ENCODE measurements at places on chromosomes 2 and 18.

GRCh38 chr2:238996331-238997136 lies 148.6 kb downstream of the TWIST2 start:
- DNase-seq, result no peak

DNA sequence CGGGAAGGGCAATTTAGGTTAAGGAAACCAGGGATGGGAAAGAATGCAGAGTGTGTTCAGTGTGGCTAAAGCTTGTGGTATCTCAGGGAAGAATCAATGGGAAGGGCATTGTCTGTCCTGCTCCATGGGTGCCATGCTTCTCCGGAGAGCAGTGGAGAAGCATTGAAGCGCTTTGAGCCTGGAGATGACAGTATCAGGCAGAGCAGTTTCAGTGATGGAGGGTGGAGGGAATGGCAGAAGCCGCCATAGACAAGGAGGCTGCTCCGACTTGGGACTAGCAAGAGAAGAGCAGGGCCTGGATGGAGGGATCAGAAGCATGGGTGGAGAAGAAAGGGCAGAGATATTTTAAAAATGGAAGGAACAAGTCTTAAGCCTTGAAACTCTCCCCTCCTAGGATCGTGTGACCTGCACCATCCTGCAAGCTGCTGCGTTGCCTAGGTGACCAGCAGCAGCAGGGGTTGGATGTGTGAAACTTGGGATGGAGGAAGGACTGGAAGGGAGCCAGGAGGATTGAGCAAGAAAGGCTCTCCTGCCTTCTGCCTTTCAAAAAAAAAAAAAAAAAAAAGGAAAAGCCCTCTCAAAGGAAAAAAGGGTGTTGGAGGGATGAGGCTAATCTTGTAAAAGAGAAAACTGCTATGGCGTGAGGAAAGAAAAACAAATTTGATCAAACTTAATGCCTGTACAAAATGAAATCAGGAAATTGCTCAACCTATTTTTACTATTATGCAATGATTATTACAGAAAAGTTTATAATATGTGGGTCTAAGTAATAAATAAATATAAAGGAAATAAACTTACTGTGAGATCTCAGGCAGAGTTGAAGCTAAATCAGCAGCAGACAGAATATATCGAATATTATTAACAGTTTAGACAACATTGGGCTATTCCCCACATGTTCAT lies 493.8 kb upstream of the NRP2 start:
- DNase-seq, result no peak

DNA sequence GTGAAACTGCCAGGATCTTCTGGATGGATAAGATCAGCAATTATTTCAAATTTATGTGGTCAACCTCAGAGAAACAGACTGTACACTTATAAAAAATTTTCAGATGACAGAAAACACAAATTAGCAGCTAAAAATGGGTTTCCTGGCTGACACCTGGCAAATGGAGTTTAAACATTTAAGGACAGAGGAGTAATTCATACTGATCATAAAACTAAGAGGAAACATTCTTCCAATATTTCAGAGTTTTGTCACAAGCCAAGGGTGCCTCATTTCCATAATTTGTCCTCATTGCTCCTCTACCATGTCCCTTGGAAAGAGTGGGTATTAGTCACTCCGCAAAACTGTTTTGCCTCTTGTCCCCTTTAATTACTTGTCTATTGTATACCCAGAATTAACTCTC lies 70.2 kb downstream of the TMEFF2 start:
- DNase-seq, result no peak

DNA sequence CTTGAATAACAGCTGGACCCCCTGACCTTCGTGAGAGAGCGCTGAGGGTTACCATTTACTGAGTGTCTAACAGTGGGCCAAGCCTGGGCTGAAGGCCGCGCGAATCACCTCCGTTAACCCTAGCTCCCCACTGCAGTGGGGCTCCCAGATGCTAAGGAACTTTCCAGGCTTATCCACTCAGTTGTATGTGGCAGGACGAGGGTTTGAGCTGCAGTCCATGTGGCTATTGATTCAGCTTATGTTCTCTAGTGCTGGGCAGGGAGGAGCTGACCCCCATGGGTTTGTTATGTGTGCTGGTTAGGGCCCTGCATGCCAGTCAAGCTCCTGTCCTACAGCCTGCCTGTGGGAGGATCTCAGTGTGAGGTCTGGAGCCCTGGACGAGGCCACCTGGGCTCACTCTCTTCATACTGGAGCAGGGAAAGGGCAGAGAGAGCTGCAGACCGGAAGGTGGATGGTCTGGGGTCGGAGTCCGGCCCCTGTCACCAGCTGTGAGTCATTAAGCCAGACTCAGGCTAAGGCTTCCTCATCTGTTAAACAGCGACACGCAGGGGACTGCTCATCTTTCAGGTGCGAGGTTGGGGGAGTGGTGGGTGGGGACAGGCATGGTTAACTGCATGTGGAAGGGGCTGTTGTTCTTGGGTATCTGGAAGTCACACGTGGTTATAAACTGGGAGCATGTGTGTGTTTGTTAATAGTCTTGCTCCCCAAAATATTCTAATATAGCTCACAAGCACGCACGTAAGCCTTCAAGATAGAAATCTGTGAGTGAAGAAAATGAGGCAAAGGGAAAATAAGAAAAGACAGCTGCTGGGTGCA lies 6.6 kb downstream of the PSD4 start:
- no peak for DNase-seq

All from NAMALWA (cell line).